ENCODE measurements at places on chromosomes 7 and 10. TPM values are rescaled to one million over a fixed set of nuclear protein-coding genes. Genes with fewer than 3 reads are reported as not detected.

The NAT16 gene
- total RNA-seq = not detected

The CYP26C1 gene
- 0.13 TPM for total RNA-seq

The UCMA gene
- total RNA-seq = not detected

The ZNF727 gene
- 13.4 TPM for total RNA-seq

The EPDR1 gene
- total RNA-seq = 70.2 TPM

The CALHM1 gene
- not detected for total RNA-seq

The NYAP1 gene
- total RNA-seq = 0.40 TPM

The CRHR2 gene
- total RNA-seq = not detected

The FEZF1 gene
- total RNA-seq = not detected

The SNX10 gene
- total RNA-seq = 2.5 TPM

The ASNS gene
- 16.4 TPM for total RNA-seq

GRCh38 chr10:73799899-73800559 is 11.4 kb downstream of the NDST2 start:
- no peak for DNase-seq

GRCh38 chr7:155053002-155053401 is 17.1 kb upstream of the HTR5A start:
- DNase-seq = no peak

GRCh38 chr7:83796760-83797159 is 147.8 kb upstream of the SEMA3E start:
- no peak for DNase-seq

DNA sequence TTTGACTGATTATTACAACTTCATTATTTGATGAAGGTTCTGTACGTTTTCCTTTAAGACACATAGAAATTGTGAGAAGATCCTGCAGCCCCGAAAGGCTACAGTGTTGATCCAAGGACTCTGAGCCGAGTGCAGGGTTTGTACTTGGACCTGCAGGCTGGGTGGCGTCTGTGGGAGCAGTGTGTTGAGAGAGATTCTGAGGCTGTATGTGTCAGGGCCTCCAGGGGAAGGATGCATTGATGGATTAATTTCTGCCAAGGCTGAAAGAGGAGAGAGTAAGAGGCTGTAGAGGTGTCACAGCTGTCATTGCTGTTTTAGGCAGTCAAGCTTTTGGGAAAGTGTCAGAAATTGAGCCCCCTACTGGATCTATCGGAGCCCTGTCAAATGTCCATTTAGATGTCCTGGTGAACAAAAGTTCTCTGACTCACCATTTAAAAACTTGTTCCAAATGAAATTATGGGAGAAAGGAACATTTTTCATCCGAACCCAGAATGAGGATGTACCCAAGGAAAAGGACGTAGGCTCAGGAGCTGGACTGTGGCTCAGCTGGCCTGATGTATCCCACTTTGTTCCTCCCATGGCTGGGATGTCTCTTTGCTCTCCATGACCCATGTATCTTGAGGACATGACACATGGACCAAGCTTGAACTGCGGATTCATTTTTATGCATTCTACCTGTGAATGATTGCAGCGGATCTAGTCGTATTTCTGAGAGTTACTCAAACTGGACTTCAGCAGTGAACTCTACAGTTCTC is 102.2 kb downstream of the TCF7L2 start:
- DNase-seq = no peak

GRCh38 chr10:79176949-79177602 is 108.3 kb downstream of the ZMIZ1 start:
- peak; percentile 57 for DNase-seq

DNA sequence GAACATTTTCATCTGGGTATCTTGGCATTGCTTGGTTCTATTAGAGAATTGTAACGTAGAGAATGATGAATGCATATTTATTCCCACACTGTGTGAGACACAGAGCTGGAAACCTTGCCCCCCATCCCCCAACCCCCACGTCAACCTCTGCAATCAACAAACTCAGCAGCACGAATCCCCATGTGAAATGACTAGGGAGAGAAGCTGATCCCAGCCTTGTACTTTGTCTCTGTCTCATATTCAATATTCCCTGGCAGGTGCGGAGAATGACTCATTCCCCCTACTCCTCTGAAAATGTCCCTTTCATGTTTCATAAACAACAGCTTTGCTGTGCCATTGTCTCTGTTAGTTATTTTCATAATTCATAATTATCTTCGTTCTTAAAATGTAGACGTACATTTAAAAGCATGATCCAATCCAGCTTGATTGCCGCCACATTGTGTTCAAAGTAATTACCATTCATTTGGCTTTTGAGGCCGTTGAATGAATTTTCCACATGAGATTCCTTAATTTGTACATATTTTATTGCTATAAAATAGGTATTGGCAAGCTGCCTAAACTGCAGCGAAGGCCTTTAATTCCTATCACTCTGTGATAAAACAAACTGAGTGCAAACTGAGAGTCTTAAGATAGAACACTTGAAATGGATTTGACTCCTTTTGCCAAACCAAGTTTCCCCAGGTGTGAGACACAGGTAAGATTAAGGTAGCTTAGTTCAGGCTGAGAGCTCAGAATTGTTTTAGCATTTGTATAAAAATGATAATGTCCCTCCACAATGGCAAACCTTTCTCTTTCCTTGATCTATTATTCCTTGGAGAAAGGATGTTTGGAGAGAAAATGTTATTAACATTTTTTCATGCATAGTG is 920.2 kb downstream of the TYW1 start:
- DNase-seq = no peak

GRCh38 chr7:78953726-78954363 is 499.6 kb downstream of the MAGI2 start:
- no peak for DNase-seq

DNA sequence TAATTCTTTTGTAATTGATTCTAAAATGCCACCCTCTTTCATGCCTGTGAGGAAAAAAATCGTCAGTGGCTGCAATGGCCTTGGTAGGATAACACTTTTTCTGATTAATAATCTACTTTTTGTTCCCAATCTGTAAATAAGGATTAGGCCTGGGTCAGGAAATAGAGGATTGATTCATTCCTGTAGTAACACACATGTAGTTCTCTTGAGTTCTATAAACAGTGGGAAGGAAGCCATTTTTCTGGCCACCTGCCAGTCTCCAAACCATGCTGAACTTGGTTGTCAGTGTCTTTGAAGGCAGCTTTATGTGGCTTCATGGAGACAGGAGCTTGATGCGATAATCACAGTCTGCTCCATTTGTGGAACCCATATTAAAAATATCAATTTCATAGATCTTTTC is 169.3 kb upstream of the NFE2L3 start:
- DNase-seq = no peak

DNA sequence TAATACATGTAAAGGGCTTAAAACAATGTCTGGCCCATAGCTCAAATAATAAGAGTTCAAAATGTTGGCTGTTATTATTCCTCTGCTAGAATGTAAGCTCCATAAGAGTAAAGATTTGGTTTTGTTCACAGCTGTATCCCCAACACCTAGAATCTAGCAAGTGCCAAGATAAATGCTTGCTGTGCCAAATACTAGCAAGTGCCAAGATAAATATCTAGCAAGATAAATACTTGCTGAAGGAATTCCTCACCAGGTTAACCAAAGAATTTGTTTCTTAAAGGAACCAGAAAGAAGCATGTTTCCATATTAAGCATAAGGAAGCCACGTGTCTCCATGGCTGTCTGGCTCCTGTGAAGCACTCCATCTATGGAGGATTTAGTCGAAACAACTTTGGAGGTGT is 235.2 kb upstream of the SP4 start:
- no peak for DNase-seq

- no peak for DNase-seq
These were observed 37.4 kb downstream of the ZNRF2 start for GRCh38 chr7:30321882-30322192.

- DNase-seq = no peak
These were observed 88.0 kb downstream of the RAPGEF5 start for GRCh38 chr7:22268884-22269421.

DNA sequence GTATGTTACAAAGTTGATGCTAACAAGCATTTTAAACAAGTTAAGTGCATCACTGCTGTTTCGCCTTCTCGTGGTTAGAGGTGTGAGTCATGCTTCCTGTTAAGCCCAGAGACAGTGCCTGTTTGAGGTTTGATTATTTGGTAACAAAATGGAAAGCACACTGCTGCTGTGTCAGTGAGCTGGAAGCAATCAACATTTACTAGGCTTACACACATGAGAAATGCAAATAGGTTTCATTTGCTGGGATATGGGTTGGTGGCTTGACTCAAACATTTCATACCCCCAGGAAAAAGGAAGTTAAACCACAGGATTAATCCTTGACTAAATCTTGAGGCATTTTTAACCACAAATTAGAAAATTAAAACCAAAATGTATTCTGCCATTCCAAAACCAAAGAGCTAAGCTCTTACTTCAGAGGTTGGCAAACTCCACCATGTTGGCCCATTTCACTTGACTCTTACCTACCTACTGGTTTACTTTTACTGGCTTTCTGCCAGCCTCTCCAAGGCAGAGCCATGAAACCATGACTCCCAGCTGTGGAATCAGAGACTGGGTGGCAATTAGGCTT is 139.2 kb downstream of the ETV1 start:
- DNase-seq = no peak

DNA sequence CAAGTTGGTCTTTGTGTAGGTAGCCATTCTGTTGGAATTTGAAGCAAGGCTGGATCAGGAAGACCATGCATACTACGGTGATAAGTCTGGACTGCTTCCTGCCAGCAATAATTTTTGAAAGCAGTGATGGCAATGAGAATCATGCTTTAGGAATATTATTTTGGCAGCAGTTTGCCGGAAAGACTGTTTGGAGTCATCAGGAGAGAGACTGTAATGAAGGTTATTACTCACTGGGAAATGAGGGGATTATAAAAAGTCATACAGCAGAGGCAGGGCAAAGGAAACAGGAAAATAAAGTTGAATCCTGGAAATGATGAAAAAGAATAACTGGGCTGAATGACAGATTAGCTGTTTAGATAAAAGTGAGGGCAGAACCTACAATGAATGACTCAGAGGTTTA is 1136.8 kb upstream of the AUTS2 start:
- no peak for DNase-seq

GRCh38 chr10:28925121-28925663 is 247.9 kb downstream of the BAMBI start:
- no peak for DNase-seq

DNA sequence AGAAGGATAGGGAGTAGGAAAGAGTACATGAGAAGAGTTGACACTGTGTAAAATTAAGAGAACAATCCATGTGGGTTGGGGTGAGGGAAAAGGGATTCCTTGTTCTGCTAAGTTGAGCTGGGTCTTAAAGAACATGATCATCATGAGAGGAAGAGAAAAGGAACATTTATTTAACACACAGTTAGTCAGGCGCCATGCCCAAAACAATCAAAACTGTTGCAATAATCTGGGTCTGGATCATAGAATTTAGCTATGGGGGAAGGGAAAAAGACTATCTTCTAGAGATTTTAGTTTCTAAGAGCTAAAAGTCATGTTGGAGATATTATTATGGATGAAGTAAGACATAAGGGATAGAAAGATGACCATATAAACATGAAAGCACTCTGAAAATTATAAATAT is 178.9 kb downstream of the SEM1 start:
- DNase-seq = peak; percentile 2

DNA sequence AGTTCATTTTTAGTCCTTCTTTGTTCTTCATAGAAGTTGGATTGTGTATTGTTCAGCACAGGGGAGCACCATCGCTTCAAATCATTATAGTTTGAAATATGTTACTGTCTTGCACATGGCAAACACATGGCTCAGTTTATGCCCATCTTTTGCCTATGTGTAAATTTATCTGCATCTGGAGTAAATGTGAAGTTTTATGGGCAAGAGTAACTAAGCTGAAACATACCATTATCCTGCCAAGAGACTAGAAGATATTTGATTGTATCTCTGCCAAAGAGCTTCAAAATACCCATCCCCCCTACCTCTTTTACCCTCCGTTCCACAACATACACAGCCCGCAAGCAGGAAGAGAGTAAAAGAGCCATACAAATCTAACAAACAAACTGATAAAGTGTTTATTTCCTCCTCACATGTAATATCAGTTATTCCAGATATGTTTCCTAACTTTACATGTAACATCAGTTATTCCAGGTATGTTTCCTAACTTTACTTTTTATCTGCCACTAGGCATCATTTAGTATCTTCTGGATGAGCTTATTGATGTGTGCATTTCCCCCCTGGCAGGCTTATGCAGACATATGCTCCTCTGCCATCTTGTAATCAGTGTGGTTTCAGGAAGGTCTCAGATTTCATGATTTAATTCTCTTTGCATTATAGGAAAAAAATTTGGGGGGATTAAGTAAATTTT is 127.7 kb downstream of the SRI start:
- no peak for DNase-seq

DNA sequence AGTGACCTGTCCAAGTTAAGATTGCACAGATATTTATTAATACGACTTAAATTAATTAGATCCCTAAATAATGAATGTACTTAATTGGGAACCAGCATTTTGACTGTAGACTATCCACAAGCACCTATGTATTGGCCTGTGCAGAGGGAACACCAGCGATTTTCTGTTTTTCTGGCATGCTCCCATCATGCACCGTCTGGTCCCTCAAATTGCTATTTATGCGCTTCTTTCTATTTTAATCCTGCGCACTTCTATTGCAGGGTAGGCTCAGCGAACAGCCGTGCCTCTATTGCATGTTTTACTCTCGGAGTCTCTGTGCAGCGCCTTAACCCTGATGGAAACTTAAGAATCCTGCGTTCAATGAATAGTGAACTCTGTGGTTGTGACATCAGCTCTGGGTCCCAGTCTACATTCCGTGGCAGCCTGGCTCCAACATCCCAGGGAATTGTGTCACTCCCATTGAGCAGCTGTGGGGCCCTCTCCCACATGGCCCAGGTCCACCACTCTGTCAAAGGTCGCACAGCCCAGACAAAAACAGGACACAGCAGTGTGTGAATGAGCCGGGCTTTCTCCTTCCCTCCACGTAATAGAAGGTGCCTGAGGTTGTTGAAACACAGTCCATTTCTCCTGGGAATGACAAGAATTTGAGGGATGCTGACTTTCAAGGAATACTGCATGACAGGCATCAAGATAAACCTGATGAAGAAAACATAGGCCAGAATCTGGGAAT is 239.7 kb upstream of the KLF6 start:
- no peak for DNase-seq

DNA sequence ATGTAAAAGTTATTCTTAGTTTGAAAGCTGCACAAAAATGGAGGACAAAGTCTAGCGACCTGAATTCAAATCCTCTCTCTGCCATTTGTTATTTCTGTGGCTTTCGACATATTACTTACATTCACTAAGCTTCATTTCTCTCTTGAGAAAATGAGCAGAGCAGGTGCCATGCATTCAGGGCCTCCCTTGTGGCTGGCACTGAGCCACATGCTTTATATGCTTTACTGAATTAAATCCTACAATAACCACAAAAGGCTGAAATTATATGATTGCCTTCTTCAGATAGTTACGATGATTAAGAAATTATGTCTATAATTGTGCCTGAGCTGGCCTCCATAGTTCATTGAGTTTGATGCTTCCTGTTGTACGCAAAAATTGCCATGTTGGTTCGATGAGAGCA is 98.7 kb downstream of the NPSR1 start:
- DNase-seq = no peak

DNA sequence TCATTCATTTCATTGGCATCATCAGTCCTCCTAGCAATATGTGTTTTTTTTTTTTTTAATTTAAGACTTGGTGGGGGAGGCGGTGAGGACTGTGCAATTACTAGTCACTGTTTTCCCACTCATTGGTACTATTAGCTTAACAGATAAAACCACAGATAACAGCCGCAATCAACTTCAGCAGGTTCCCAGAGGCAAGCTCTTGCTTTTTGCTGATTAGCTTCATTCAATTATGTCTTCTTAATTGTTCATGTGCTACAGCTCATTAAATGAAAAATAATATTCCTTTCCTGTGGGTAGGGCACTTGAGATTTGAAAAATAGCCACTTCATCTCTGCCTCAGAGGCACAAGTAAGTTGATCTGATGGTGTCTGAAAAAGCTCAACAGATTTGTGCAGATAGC is 215.5 kb downstream of the PCDH15 start:
- no peak for DNase-seq
